ENCODE measurements at places on chromosomes 13 and 19.

DNA sequence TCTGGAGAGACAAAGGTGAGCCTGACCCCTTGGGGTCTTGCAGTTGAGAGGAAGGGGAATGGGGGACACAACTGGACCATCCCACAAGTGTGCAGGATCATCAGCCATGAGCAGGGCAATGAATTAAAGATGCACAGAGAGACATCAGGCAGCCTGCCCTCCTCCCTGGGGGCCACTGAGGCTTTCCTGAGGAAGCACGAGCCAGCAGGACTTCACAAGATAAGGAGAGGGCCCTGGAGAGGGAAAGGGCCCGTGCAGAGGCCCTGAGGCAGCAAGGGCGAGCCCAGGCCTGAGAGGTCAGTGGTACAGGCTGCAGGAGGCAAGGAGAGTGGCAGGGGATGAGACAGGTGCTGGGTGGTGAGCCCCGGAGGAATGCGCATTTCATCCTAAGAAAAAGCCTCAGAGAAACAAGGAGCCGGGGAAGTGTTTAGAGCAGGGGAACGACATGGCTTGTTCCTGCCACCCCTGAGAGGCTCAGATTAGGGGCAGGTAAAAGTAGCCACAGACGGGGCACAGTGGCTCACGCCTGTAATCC is 9.0 kb upstream of the PRKD2 start:
- DNase-seq: no peak

GRCh38 chr13:23558675-23559536 is 11.3 kb upstream of the TNFRSF19 start:
- DNase-seq: no peak

GRCh38 chr19:1169921-1170885 is 3.9 kb downstream of the SBNO2 start:
- DNase-seq: no peak

DNA sequence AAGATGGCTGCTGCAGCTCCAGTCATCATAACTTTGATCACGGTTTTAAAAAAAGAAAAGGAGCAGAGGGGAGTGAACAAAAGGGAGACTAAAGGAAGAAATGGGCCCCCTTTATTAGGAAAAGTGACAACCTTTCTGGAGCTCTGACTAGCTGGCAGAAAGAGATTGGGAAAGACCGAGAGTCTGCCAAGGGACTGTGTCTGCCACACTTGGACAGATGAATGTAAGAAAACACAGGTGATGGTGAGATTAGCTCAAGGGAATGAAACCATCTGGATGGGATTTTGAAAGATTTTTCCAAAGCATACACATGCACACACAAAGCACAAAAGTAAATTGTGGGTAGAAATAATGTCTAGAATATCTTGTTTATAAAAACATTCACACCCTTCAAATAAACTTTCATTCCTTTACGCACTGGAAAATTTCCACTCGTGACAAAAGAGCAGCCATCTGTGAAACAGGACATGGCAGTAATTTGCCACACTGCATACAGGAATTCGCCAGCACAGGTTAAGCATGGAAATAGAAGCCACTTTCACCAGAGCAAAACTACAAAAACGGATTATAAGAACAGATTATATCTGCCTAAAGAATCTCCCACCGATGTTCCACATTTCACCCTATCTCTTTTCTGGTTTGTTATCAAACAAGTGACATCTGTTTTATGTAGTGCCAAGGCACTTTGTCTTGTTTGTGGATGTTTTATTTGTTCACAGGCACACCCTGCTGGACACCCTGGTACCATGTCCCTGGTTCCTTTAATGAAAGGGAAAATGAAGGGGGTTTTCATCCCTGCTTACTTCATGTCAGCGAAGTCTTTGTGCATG is 819.5 kb downstream of the DIAPH3 start:
- DNase-seq: no peak

DNA sequence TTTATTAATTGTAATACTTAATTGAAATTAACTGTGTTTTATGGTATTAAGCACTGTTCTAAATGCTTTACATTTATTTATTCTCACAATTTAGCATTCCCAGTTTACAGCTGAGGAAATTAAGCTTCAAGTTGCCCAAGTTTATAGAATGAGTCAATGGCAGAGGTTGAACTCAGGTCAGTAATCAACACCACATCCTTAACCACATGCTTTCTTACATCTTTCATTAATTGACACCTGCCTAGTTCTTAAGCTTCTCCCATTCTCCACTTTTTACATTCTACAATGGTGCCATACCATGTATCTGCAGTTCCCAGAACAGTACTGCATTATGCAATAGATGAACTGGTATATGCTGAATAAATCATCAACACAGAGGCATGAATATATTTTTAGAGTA is 11.7 kb upstream of the RBM26 start:
- DNase-seq: no peak
